ENCODE measurements at places on chromosomes 7 and 10.

DNA sequence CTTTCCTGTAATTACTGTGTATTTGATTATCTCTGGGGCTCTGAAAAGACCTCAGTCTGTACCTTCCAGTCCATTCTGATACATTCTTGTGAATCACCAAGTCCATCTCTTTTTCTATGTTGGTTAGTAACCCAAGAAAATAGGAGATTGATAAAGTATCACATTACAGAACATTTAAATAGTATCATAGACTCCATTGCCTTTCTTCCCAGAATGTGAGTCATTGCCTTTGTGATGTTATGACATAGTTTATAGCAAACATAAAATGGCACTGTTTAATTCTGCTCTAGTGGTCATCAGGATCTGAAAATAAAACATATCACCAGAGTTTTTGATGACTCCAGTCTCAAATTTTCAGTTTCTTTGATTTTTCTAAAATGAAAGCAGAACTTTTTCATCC is 78.4 kb downstream of the NRG3 start:
- DNase-seq, result no peak

GRCh38 chr7:95893484-95893883 is 121.1 kb downstream of the DYNC1I1 start:
- DNase-seq, result no peak

- no peak for DNase-seq
These were observed 7.2 kb downstream of the ADCY1 start for GRCh38 chr7:45581271-45581780.

DNA sequence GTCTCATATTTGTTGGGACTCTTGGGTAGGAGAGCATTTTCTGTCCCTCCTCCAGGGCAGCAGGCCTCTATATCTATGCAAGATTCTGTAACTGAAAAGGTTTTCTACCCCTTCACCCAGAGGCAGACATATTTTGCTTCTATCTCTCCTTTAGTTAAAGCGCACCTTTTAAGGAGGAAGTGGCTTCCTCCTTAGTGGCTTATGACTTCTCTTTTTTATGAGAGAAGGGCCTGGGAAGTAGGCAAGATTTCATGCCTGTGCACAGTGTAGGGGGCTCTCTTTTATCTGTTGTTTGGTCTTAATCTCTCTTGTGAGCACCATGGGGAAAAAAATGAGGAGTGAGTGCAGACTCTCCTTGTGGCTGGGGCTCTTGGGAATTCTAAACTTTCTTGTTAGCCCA is 122.1 kb downstream of the LRMDA start:
- DNase-seq, result no peak

GRCh38 chr7:108171164-108171563 is 41.0 kb upstream of the LAMB4 start:
- DNase-seq, result no peak

- DNase-seq, result no peak
These were observed 60.5 kb downstream of the YKT6 start for GRCh38 chr7:44261240-44261639.

DNA sequence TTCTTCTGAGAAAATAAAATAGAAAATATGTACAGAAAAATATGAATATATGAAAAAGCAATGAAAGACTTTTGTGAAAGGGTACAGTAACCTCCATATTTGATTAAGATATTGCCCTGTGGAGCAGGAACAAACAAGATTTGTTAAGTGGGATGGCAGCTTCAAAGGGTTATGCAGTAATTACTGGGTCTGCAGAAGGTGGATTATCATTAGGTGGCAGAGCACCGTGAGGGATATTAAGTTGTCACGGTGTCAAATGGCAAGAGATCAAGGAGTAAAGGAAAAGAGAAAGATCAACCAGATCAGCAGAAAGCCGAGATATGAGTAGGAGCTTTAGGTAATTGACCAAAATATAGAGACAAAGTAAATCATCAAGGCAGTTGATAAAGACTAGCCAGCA is 44.1 kb downstream of the DGKB start:
- DNase-seq, result no peak

GRCh38 chr7:18302097-18302496 is 193.5 kb upstream of the HDAC9 start:
- DNase-seq, result no peak

Data from T1000 (cell line).